ENCODE measurements at places on chromosomes 12 and 14.

- no peak for DNase-seq
Measured at GRCh38 chr12:46763230-46763629, 62.6 kb downstream of the SLC38A4 start.

- peak; percentile 37 for DNase-seq
Measured at GRCh38 chr12:69330475-69331473, 17.4 kb upstream of the LYZ start.

GRCh38 chr12:124848621-124849380 is 14.9 kb downstream of the SCARB1 start:
- no peak for DNase-seq

DNA sequence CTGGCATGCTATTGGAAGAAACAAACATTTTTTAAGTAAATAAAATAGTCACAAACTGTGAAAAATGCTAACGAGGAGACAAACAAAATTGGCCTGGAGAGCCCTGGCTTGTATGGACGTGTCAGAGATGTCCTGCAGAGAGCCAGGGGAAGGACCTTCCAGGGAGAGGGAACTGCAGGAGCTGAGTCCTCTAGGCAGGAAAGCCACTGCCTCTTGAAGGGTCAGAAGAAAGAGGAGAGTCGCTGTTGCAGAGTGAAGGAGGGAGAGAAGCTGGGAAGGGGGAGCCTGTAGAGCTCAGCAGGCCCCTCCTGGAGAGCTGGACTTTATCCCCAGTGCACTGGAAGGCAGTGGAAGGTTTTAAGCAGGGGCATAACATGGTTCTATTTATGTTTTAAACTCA is 80.3 kb upstream of the PWP1 start:
- DNase-seq: no peak

DNA sequence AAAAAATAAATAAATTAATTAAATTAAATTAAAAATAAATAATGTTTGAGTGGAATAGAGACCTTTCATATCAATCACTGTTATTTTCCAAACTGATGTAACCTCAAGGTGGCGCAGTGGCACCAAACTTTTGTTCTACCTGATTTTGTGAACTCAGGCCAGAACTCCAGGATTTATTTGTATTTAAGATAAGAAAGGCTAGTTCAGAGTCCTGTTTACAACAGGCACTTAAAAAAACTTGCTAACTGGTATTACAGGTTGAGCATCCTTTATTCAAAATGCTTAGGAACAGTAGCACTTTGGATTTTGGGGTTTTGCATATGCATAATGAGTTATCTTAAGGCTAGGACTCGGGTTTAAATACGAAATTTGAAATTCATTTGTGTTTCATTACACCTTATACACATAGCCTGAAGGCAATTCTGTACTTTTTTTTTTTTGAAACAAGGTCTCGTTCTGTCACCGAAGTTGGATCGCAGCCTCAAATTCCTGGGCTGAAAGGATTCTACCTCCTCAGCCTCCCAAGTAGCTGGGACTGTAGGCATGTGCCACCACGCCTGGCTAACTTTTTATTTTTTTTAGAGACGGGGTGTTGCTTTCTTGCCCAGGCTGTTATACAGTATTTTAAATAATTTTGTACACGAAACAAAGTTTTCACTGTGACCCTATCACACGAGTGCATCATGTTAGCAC is 32.4 kb downstream of the YY1 start:
- DNase-seq: no peak

GRCh38 chr12:128761379-128761790 is 62.4 kb downstream of the SLC15A4 start:
- DNase-seq: no peak

GRCh38 chr12:989751-990660 is 1.0 kb upstream of the ERC1 start:
- peak; percentile 22 for DNase-seq

- no peak for DNase-seq
Measured at GRCh38 chr14:85824526-85824925, 294.6 kb downstream of the FLRT2 start.

DNA sequence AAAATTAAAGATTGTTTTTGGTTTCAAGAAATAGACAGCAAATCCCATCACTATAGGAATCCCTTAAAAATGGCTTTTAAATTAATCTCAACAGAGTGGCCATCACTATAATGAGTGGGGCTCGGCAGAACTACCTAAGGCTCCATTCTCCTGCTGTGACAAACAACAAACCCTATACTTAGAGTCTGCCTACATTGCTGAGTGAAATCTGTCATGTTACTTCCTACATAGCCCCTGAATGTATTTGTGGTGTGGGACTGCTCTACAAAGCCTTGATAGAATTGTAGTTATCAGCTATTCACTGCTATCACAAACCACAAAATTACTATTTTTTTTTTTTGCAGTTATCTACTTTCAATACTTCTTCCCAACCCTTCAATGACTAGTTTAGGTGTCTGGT is 538.7 kb upstream of the ATXN7L3B start:
- DNase-seq: no peak

DNA sequence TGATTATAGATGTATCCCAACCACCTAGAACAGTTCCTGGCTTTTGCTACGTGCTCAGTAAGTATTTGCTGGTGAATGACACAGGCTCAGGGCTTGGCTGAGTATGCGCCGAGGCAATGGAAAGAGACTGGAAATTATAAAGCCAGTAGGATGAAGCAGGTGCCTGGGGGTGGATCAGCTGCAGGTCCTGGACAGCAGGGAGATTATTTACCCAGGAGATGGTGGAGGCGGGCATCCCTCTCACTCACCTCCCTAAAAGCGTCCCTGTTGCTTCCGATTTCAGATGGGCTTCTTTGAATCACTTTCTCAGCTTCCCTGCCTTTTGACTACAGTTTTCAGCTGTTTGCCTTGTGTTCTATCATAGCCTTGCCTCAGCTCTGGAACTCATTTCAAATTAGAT is 6.4 kb downstream of the SLC6A13 start:
- DNase-seq: no peak

- DNase-seq: no peak
Measured at GRCh38 chr12:46362895-46363581, 9.5 kb downstream of the SLC38A2 start.

GRCh38 chr12:53978477-53979356 is 4.0 kb upstream of the HOTAIR start:
- no peak for DNase-seq

DNA sequence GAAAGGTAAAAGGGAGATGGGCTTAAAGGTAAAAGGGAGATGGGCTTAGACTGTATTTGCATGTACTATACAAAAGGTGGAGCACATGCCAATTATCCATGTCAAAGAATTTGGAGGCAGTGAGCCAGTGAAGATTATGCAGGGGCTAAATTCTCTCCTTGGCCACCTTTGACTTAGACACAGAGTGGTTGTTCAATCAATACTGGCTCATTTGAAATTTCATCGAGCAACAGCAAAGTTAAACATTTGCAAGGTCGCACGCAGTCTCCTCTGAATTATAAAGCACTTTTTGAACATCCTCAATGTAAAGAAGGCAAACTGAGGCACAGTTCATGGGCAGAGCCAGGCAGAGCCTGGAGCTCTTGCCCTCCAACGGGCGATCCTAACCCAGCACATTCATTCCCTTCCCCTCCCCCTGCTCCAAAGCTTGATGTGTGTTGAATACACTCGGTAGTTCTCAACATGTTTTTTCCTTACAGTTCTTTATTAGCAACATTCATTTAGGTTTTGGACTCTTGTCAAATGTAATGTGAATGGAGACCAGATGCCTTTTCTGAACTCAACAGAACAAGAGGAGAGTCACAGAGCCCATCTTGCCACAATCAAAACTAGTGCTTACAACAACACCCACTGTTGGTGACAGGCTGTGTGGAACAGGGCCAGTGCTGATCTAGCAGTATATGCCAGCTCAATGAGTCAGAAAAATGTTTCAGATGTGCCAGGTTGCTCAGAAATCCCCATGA is 169.7 kb upstream of the G2E3 start:
- no peak for DNase-seq
